Endothelial cell (in vitro differentiated cells): ENCODE measurements at places on chromosomes 4 and X. TPM values are rescaled to one million over a fixed set of nuclear protein-coding genes. Genes with fewer than 3 reads are reported as not detected.
A peak's percentile ranks its signal among the peaks of the same experiment; 100 is the strongest.

Gene GYPB
- total RNA-seq, result not detected

Gene CT45A10
- total RNA-seq, result not detected

Gene EDA
- total RNA-seq, result 2.3 TPM

- no peak for DNase-seq
Observed at GRCh38 chr4:101556842-101557241, 209.5 kb upstream of the PPP3CA start.

- peak; percentile 68 for DNase-seq
Observed at GRCh38 chrX:153554519-153555167, 37.2 kb downstream of the ATP2B3 start.

DNA sequence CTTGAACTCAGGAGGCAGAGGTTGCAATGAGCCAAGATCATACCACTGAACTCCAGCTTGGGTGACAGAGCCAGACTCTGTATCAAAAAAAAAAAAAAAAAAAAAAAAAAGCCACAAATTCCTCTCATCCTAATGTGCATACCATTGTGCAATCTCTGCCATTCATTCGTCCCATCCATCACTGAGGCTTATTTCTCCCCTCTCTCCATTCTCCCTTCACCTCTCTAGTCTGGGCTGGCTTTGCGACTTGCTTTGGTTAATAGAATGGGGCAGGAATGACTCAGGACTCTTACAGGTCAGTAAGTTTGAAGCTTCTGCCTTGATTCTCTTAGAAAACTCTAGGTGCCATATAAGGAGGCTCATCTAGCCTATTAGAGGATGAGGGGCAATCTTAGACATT lies 60.3 kb upstream of the DDX3X start:
- no peak for DNase-seq

GRCh38 chr4:8394806-8395205 lies 45.7 kb downstream of the ACOX3 start:
- DNase-seq, result no peak

- no peak for DNase-seq
Observed at GRCh38 chrX:131783555-131784308, 239.4 kb upstream of the STK26 start.

DNA sequence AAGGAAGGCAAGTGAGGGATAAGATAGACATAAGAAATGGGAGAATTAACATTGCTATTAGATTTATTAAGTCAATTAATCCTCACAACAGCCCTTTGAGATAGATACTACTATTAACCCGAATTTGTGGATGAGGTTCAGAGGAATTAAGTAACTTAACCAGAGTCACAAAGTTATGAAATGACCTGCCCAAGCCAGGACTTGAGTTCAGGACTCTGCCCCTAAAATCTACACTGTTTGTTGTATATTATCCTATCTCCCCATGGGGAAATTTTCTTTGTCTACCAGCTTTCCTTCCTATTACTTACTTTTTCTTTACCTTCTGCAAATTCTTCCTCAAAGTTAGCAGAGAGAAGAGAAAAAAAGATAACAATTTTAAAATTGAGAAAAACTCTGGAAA lies 33.4 kb upstream of the UBQLN2 start:
- DNase-seq, result no peak

DNA sequence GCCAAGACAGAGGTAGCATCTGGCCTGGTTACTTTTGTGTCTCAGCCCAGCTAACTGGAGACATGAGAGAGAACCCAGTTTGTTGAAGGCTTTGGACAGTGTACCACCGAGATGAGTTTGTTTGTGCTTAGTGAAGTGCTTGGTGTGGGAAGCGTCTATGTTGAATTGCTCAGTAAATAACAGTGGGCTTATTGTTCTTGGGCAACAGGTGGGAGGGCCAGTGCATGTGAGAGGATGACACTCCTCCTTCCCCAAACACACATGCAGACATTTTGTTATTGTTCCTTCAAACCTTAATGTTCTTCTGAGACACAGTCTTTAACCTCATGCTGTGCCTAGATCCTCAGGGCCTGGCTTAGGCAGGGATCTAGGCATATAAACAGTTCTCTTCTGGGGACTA lies 39.7 kb downstream of the MSN start:
- no peak for DNase-seq

DNA sequence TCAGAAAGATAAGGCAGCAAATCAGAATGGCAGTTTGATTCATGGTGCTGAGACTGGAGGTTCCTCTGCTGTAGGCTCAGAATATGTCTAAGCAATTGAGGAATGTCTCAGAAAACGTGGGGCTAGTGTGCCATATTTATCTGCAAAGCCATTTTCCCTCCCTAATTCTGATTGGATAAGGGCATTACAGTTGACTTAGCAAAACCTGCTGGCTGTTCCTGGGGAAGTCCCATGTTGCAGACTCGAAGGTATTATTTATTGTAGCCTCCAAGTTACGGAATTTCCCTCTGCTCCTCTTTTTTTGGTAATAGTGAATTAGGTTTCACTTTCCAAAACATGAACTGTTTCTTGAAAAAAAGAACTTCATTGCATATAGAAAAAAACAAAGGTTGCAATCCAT lies at the start of gene CXCL10:
CXCL10 (minus strand) TSS at position 109 of the 400 bp plus-strand sequence; CDS start at position 43, 66 bp downstream.
- no peak for DNase-seq

DNA sequence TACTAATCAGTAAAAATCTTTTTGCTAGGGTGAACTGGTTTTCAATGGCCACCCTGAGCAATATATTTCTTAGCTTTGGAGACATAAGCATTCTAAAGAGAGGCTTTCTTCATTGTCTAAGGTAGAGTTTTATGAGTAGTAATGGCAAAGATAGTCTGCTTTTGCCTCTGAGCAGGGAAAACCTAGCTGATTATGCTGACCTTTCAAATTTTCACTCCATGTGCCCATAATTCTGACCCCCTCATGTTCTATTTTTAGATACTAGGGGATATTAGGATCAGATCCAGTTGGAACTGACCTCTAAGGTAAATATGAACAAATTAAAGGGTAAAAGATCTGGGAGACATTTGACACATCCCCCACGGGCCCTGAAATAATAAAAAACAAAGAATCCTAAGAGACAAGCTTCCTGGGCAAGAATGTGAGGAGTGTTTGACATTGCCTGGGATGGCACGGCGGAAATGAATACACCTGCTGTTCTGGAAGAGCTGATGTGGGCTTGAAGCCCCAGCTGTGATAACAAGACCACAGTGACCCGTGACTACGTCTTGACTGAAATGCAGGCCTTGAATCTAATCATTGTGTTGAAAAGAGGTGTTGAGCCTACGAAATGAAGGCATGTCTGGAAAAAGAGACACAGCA lies 392.1 kb upstream of the FRG1 start:
- DNase-seq, result no peak
